ENCODE measurements at places on chromosomes 16 and 17.

DNA sequence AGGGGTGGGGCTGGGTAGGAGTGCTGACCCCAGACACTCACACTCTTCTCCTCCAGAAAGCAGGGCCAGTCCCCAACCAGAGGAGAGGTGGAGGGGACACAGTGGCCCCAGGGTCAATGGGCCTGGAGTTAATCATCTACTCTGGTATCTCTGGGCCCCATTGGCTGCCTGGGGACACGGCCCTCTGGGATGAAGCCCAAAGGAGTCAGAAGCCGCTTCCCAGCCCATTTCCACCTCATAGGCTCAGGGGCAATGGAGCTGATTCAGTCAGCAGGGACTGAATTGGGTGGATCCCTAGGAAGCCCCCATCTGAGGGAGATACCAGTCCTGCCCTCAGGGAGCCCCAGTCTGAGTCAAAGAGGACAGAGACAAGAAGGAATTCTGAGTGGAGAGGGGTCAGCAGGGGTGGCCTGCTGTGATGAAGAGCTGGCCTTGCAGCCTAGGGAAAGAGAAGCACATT, 2.9 kb upstream of the NAGS start:
- DNase-seq, result no peak

DNA sequence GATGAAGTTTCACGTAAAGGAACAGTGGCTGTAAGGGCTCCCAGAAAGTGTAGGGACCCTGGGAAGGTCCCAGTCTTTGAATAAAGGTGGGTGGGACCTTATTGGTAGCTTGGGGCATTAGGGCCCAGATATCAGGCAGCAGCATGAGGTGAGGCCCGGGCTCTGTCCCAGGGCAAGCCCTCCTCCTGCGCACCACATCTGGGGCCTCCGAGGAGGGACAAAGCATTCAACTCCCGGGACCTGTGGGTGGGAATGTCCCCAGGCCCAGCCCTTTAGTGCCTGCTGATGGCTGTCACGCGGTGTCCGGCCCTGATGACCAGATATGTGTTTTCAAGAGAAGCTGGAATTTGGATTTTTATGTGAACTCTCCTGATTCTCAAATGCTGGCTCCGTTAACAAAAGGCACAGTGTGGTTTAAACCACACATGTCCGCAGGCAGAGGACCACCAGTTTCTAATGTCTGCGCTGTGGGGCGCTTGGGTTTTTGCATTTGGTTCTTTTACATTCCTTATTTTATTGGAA, 30.4 kb downstream of the RAI1 start:
- no peak for DNase-seq

DNA sequence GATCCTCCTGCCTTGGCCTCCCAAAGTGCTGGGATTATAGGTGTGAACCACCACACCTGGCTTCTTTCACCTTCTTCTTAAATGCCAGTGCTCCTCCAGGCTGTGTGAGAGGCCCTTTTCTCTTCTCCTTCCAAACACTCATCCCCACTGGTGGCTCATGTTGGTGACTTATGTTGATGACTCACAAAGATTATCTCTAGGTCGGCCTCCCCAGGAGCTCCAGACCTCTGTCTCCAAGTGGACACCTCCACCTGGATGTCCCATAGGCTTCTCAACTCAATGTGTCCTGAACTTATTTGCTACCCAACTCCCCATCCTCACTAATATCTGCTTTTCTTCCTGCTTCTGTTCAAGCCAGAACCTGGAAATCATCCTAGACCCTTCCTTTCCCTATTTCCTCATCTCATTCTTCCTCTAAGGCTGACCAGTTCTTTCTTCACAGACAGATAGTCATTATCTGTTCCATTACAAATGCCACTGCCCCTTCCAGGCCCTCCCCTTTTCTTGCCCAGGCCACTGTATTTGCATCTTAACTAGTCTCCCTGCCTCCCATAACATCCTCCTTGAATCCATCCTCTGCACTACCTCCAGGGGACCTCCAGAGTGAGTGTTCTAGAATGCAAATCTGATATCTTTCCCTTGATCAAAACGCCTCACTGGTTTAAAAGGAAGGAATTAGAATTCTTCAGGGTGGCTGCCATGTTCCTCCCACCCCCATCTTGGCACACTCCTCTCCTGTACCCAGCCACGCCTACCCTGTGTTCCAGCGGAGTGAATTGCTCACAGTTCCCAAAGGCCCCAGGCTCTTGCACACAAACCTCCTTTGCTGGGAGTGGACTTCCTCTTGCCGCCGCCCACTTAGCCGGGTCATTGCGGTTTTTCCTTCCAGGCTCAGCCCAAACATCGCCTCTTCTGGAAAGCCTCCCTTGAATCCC, 34.8 kb upstream of the FBXO47 start:
- no peak for DNase-seq

DNA sequence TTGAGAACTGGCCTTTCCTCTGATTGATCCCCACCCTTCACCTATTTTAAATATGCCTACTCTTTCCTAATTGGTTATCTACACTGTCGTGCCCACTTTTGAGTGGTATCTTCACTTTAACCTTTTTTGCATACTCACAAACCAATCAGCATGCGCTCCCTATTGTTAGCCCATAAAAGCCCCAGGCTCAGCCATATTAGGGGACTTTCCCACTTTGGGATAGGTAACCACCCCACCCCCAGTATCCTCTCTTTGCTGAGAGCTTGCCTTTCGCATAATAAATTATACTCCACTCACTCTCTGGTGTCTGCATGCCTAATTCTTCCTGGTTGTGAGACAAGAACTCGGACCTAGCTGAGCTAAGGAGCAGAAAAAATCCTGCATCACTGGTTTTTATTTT, 59.5 kb upstream of the NOL11 start:
- no peak for DNase-seq

GRCh38 chr16:22031483-22032083, 23.7 kb downstream of the MOSMO start:
- no peak for DNase-seq

- no peak for DNase-seq
Observed at GRCh38 chr17:71870546-71870862, 250.3 kb upstream of the SOX9 start.

All from hypothalamus (tissue), 51 donors.